ENCODE measurements at places on chromosomes 6 and 20. TPM values are rescaled to one million over a fixed set of nuclear protein-coding genes. Genes with fewer than 3 reads are reported as not detected.

- no peak overlapping the region for H3K4me3 ChIP-seq
- no peak for DNase-seq
- no peaks in the 10 kb centered on the region for H3K36me3 ChIP-seq
- no peak overlapping the region for H3K27ac ChIP-seq
Measured at GRCh38 chr20:7971536-7972280, 31.4 kb upstream of the HAO1 start.

Gene PTCHD4
- total RNA-seq, result 6.5 TPM

DNA sequence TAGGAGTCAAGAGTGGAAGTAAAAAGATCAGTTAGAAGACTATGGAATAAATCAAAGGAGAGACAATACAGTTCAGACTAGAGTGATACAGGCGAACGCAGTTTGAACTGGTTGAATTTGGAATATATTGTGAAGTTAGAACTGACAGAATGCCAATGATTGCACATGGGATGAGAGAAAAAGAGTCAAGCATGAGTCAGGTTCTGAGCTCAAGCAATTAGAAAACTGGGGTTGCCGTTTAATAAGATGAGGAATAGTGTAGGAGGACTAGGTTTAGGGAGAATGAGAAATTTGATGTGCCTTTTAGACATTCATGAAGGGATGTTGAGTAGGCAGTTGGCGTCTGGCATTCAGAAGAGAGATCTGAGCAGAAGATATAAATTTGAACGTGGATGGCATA lies 8.0 kb downstream of the RNF217 start:
- peak; percentile 76 for DNase-seq
- H3K4me1 ChIP-seq, result peaks cover 28% of the 10 kb centered on the region
- peaks cover 21% of the 10 kb centered on the region for H3K36me3 ChIP-seq
- H3K27ac ChIP-seq, result peak overlapping the region; percentile 40
- H3K4me3 ChIP-seq, result no peak overlapping the region

Gene LHFPL5
- total RNA-seq, result not detected

Gene MOG
- total RNA-seq, result not detected

- no peaks in the 10 kb centered on the region for H3K27me3 ChIP-seq
- DNase-seq, result no peak
- no peak overlapping the region for H3K4me3 ChIP-seq
- H3K4me1 ChIP-seq, result peaks cover 2% of the 10 kb centered on the region
Measured at GRCh38 chr6:17632934-17633333, 32.8 kb downstream of the FAM8A1 start.

GRCh38 chr6:90715093-90715655 lies 128.3 kb upstream of the MAP3K7 start:
- no peak for DNase-seq
- no peak overlapping the region for H3K4me3 ChIP-seq
- no peak overlapping the region for H3K27ac ChIP-seq
- no peaks in the 10 kb centered on the region for H3K27me3 ChIP-seq
- no peaks in the 10 kb centered on the region for H3K4me1 ChIP-seq
- no peaks in the 10 kb centered on the region for H3K36me3 ChIP-seq

DNA sequence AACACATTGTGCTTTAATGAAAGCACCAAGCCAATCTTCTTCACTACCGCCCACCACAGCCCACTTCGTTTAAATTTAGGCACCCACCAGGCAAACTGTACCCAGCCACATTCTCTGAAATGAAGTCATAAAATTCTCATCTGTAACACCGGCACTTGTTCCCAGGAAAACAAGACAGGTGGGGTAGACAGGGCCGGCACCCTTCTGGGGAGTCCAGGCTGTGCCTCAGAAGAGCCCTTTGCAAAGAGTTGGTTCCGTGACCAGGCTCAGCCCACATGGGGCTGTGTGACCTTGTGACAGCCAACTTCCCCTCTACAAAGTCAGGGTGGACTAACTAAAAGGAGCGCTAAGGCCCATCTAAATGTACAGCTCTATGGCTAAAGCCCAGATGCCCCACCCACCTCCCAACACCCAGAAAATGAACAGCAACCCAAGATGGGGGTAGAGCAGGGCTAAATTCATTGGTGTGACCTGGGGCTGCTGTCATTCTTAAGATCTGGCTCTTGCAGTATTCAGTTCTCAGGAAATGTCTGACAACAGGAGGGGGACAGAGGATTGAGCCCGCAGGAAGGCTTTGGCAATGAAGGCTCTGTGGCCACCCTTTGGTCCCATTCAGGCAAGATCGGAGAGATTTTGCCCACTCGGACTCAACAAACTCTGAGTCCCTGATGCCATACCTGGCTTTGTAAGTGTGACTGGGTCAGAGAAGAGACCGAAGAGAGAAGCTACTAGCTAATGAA lies 56.7 kb downstream of the TRERF1 start:
- no peaks in the 10 kb centered on the region for H3K27me3 ChIP-seq
- no peaks in the 10 kb centered on the region for H3K36me3 ChIP-seq
- no peak for DNase-seq
- H3K4me1 ChIP-seq, result no peaks in the 10 kb centered on the region
- no peak overlapping the region for H3K27ac ChIP-seq

DNA sequence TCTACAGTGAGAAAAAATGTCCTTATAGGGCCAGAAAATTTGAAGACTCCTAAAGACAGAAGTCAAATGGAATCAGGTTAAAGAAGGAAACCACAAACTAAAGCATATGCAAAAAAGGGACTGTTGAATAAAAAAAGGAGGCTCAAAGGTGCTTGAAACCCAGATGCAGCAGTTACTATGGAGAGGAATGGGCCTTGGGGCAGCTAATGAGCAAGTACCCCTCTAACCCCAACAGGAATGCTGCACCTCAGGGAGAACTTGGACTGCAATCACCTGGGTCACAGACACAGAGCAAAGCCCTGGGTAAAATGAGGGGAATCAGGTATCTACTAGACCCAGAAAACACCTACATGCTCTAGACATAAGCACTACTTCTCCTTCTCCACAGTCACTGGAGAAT lies 313.9 kb downstream of the UBE3D start:
- H3K36me3 ChIP-seq, result no peaks in the 10 kb centered on the region
- H3K4me3 ChIP-seq, result no peak overlapping the region
- DNase-seq, result no peak
- no peak overlapping the region for H3K27ac ChIP-seq
- peaks cover 15% of the 10 kb centered on the region for H3K4me1 ChIP-seq

Gene PHF20
- total RNA-seq, result 39.1 TPM

DNA sequence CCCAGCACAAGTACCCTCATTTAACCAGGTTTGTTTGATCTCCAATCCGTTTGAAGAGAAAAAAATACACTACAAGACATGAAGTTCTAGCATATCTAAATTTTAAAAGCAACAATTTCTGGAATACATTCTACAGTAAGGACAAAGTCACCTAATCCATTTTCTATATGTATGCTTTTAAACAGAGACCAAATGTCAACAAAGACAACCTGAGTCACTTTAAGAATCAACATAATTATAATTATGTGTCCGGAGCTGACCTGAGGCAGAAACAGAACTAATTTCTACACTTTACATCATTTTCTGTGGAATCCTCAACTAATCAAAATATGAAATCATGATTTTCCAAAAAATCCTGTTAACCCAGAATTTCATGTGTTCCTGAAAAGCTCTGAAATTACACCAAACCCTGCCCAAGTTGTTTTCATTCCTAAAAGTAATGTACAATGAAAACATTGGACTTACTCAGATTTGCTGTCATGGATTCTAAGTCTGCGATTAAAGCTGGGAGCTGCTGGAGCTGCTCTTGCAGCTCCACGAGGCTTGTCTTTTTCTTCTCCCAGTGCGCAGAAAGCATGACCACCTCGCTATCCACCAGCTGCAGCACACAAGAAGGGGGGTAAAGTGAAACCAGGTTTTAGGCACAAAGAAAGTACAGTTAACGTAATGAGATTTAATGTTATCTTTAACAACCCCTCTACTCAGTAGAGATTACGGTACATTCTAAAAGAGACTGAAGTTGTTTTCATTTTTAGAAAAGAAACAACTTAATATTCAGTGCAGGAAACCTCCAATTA lies 35.8 kb downstream of the DTNBP1 start:
- H3K27me3 ChIP-seq, result no peaks in the 10 kb centered on the region
- H3K36me3 ChIP-seq, result no peaks in the 10 kb centered on the region
- DNase-seq, result no peak
- peaks cover 20% of the 10 kb centered on the region for H3K4me1 ChIP-seq
- peak overlapping the region; percentile 1 for H3K4me3 ChIP-seq
- H3K27ac ChIP-seq, result no peak overlapping the region

GRCh38 chr6:80106418-80107235 lies at the start of gene BCKDHB:
Gene BCKDHB, plus strand, starts transcription at chr6:80106671. Its CDS starts 23 bp downstream, at chr6:80106694.
- DNase-seq, result peak; percentile 98
- peaks cover 4% of the 10 kb centered on the region for H3K4me1 ChIP-seq
- peak within 1 kb of the TSS; percentile 66 for H3K27ac ChIP-seq
- H3K36me3 ChIP-seq, result no peaks in the 10 kb centered on the region

DNA sequence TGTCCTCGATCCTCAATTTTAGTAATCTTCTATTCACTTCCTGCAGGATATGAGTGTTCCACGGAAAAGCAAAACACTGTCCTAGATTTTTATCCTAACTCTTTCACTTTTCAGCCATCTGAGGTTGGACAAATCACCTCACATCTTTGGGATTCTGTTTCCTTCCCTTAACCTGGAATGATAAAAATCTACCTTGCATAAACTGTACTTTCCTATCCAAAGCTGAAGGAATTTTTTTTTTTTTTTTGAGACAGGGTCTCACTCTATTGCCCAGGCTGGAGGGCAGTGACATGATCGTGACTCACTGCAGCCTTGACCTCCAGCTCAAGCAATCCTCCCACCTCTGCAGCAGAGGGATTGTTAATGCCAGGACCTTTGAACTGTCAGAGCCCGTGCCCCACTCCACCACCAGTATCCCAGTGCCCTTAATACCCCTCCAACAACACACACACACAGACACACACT lies 20.5 kb downstream of the CAPN11 start:
- no peaks in the 10 kb centered on the region for H3K36me3 ChIP-seq
- H3K4me1 ChIP-seq, result peaks cover 21% of the 10 kb centered on the region
- no peak overlapping the region for H3K27ac ChIP-seq
- peaks cover 5% of the 10 kb centered on the region for H3K27me3 ChIP-seq

DNA sequence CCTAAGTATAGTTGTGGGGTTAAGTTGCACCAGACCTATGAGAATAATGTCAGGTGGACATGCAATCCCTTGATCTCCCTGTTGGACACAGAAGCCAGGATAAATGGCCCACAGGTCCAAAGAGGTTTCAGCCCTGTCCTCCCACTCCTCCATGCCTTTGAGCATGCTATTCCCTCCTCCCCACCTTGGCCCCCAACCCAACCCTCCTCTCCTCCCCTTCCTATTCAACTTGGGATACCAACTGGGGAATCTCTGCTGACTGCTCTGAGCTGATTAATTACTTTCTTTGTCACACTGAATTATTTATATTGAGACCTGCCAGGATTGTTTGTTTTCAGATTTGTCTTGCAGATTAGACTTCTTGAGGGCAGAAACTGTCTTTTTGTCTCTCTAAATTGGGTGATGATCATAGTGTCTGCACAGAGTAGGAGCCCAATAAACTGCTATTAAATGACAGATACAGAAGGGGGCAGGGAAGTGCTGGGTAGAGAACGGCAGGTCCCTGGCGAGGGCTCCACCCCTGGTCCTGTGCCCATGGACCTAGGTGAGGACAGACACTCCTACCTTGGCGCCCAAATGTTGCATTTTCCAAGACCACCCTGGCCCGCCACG lies 120.9 kb downstream of the UNC5CL start:
- no peak overlapping the region for H3K4me3 ChIP-seq
- H3K27me3 ChIP-seq, result peaks cover 23% of the 10 kb centered on the region
- H3K27ac ChIP-seq, result no peak overlapping the region

DNA sequence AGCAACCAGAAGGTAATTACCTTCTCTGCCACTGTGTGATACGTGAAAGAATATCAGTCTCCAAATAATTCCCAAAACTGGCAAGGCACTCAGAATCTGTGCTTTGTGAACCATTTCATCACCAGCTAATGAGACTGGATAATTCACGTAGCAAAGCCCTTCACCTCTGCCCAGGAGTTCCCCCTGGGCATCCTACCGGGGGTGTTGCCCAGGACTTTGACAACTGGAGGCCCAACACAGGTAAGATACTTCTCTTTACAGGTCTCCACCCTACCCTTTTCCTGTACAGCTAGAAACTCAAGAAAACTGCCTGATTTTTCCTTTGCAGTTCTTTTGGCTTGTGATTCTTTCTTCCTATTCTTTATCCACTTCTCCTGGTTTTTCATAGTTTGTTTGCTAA lies 2.7 kb upstream of the CD24 start:
- peaks cover 46% of the 10 kb centered on the region for H3K27me3 ChIP-seq
- H3K36me3 ChIP-seq, result no peaks in the 10 kb centered on the region
- no peak overlapping the region for H3K27ac ChIP-seq
- DNase-seq, result no peak

Gene DACT2
- not detected for total RNA-seq
